NCI-H82 (cell line): ENCODE measurements at places on chromosomes 7 and 10.

GRCh38 chr7:98165827-98166667 is 45.2 kb upstream of the BHLHA15 start:
- peak; percentile 50 for DNase-seq

DNA sequence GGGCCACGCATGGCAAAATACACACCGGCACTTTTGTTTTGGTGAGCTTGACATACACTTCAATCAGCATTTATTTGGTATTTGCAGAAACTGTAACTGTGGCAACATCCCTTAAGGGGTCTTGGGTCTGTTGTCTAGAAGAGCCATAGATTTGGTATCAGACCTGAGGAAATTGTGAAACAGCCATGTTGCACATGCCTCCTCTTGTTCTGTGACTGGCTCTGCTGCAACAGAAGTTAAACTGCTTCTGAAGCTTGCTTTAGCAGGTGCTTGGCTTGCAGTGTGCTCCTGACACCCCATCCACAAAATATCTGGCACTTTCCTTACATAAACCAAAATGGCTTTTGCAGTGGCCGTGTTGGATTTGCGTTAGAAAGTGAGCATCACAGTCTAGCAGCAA is 247.3 kb downstream of the GATA3 start:
- no peak for DNase-seq

DNA sequence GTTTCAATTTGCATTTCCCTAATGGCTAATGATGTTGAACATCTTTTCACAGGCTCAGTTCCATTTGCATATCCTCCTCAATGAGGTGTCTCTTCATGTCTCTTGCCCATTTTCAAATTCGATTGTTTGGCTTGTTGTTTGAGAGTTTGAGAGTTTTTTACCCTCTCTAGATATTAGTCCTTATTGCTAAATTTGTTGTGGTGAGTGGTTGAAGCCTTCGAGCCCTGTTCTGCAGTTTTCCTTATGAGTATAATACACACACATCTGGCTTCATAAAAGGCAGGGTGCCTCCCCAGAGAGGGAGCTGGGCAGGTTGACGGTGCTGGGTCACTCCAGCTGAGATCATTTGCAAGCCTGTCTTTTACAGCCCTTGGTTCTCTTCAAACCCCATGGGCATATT is 65.1 kb downstream of the RGS10 start:
- DNase-seq, result no peak

- no peak for DNase-seq
Measured at GRCh38 chr7:118013252-118014010, 140.2 kb upstream of the CTTNBP2 start.

GRCh38 chr10:43267811-43268210 is 946 bp upstream of the RASGEF1A start:
- DNase-seq, result no peak

- DNase-seq, result no peak
Measured at GRCh38 chr10:34016576-34016975, 682.1 kb upstream of the NRP1 start.

- DNase-seq, result no peak
Measured at GRCh38 chr10:2296179-2296891, 559.0 kb upstream of the ADARB2 start.

- no peak for DNase-seq
Measured at GRCh38 chr10:409408-410040, 274.3 kb downstream of the ZMYND11 start.

DNA sequence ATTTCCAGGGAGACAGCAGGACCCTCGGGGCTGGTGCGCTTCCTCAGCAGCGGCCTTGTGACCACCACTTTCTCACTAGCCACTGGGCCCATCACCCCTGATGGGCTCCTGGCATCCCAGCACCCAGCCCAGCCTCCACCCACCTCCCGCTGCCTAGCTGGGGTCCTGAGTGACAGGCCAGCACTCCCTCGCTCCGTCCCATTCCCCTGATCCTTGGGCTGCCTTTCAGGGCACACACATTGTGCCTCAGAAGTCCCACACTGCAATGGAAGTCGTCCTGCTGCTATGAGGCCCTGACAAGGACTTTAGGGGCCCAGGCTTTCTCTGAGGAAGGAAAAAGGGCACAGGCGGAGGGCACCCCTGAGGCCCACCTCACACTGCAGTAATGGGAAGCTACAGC is 12.4 kb downstream of the CAMK2B start:
- DNase-seq, result no peak

DNA sequence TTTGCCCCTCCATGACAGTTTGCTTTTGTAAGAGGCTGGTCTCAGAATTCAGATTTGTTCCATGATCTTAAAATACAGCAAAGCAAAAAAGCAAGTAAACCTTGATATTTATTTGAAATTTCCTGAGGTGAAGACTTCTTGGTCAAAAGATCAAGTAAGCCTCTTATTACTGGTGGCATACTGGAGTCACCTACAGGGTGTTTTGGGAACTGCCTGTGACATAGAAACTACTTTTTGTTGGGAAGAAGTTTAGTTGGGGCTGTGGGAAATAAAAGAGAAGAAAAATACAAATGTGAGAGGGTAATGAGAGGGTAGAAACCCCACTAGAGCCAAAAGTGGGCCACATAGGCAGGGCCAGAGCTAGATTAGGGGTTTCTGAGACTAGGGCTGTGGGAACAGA is 217.9 kb downstream of the OTUD1 start:
- no peak for DNase-seq

- no peak for DNase-seq
Measured at GRCh38 chr7:68682910-68683309, 915.4 kb upstream of the AUTS2 start.
